Stimulated activated CD8-positive, alpha-beta memory T cell treated with anti-CD3 and anti-CD28 coated beads, Interleukin-7, amount 100 ng/mL, for 1 hour (primary cell): ENCODE measurements at places on chromosomes 5 and 9.

- DNase-seq = no peak
These were observed 372.2 kb downstream of the TMEM232 start for GRCh38 chr5:110354311-110354710.

GRCh38 chr5:137627706-137628105, 108.2 kb downstream of the KLHL3 start:
- no peak for DNase-seq

- no peak for DNase-seq
These were observed 52.7 kb downstream of the NDUFAF2 start for GRCh38 chr5:60997721-60998120.

DNA sequence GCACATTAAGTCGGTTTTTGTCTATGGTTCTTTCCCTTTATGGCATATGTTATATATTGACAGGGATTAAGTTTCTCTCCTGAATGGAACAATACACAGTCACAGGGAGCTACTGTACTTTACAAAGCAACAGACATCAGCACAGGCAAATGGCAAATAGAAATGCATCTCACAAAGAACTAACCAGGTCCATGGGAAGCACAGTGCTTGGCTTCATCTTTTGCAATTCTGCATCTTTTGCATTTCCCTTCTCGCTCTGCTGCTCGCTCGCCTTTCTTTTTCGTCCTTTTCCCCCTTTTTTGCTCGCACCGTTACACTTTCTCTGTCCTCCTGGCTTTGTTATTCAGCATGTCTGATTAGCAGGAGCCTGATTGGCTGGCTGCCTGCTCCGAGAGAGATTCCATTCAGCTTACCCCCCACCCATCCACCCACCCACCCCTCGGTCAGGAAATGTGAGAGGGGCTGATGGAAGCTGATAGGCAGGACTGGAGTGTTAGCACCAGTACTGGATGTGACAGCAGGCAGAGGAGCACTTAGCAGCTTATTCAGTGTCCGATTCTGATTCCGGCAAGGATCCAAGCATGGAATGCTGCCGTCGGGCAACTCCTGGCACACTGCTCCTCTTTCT, at the start of gene ADAMTSL1:
Gene ADAMTSL1, plus strand, starts transcription at position 502 of the 628 bp plus-strand sequence. Its CDS starts 80 bp downstream, at position 582.
- DNase-seq = no peak

DNA sequence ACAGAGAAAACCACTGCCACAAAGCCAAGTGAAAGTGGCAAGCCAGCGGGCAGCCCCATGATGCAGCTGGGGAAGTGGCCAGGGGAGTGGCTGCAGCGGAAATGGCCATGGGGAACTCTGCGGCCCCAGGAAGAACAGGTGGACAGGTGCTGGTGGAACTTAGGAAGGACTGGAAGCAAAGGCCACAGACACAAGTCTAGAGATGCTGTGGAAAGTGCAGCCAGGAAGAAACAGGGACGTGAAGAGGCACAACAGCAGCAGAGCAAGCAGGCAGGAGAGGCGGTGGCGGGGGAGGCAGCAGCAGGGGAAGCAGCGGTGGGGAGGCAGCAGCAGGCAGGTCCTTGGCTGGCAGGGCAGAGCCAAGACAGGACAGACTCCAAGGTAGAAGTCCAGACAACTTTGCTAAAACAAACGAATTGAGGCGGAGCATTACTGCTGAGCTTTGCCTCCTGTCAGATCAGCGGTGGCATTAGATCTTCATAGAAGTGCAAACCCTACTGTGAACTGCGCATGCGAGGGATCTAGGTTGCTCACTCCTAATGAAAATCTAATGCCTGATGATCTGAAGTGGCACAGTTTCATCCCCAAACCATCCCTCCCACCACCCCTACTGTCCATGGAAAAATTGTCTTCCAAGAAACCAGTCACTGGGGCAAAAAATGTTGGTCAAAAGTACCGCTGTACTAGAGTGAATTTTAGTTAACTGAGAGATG, 11.8 kb downstream of the SURF6 start:
- no peak for DNase-seq

DNA sequence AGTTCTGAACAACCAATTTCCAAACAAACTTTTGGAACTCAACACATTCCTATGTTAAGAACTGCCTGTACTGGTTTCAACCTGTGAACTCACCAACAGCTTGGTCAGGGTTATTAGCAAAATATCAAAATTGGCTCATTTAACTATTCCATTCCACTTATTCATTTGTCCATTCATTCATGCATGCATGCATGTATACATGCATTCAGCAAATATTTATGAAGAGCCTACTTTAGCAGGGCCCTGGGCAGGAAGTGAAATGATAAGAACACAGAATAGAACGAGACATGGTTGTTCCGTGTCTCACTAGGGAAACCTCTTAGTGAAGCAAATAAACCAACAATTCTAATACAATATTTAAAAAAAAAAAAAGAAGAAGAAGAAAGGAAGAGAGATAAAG, 107.4 kb downstream of the GLIS3 start:
- no peak for DNase-seq

DNA sequence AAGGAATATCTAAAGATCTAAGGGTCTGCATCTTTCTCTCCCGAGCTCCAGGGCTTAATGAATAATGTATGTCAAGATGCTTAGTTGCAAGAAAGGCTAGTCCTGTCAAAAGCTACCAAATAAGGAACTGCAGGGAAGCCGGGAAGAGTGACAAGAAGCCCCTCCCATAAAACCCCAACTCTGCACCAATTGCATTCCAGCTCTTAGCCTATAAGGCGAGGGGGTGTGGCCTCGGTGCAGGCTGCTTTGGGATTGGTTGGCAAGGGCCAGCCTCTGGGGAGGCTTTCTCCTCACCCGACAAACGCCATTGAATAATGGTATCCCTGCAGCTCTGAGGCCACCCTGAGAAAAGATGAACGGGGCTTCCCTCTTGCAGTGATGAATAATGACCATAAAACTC, 416.9 kb downstream of the RAB3C start:
- DNase-seq = no peak

GRCh38 chr5:144205141-144205551, 34.5 kb downstream of the KCTD16 start:
- DNase-seq = no peak

- no peak for DNase-seq
These were observed 6.7 kb upstream of the ANKRD18B start for GRCh38 chr9:33517373-33517772.

DNA sequence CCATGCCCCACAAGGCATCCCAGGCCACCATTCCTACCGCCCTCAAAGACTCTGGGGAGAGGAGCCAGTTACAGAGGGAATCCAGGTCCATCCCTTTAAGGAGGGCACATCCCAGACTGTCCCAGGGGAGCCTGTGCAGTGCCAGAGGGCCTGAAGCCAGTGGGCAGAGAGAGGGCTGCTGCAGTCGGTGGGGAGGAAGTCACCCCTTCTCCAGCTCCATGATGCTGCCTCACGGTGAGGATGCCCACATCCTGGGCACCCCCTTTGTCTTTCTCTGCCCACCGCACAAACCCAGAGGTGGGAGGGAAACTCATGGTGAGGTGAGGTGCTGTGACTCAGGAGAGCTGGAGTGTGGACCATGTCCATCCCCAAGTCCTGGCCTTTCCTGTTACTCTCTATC, 26.2 kb upstream of the ANKRD33B start:
- DNase-seq = no peak

- no peak for DNase-seq
These were observed 56.9 kb upstream of the STXBP1 start for GRCh38 chr9:127554966-127555839.

- DNase-seq = no peak
These were observed 97.2 kb upstream of the BASP1 start for GRCh38 chr5:17120209-17120608.

GRCh38 chr9:112720113-112720780, 2.3 kb upstream of the INIP start:
- DNase-seq = no peak

DNA sequence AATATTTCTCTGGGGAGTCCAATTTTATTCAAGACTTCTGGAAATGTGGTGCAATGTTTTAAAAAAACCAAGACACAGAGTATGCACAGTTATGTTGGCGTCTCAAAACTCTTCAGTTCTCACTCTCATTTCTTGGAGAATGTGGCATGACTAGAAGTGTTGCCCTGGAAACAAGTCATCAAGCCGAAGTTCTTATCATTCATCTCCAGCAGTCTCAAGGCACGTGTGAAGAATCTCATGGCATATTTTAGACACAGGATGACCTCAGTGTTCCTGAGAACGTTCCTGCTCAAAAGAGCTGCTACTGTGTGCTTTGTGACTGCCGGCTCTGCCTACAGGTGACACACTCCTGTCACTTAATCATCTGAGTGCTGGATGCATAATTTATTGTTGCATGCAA, 147.4 kb upstream of the IRX4 start:
- no peak for DNase-seq

GRCh38 chr5:133739181-133739780, 126.9 kb upstream of the FSTL4 start:
- DNase-seq = no peak

GRCh38 chr9:133813749-133814585, 75.8 kb upstream of the SARDH start:
- DNase-seq = no peak

- no peak for DNase-seq
These were observed 69.0 kb upstream of the SLC12A2 start for GRCh38 chr5:128014578-128014977.

GRCh38 chr9:110125207-110125751, 82.7 kb downstream of the C9orf152 start:
- no peak for DNase-seq

DNA sequence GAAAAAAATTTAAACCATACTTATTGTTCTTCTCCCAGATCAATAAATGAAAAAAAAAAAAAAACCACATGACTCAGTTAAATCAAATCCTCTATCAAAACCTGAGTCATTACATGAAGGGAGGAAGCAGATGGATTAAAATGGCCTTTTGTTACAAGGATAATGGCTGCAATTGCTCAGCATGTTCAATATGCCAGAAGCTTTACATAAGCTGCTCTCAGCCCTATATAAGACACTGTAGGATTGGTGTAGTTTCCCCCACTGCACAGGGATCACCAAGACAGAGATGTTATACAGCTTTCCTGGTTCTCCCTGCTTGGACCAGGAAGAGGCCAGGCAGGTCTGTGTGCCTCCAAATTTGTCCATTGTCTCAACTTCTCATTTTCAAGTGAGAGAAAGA, 101.6 kb upstream of the MAP1B start:
- no peak for DNase-seq

- no peak for DNase-seq
These were observed 44.5 kb downstream of the AMBP start for GRCh38 chr9:114033397-114034103.

DNA sequence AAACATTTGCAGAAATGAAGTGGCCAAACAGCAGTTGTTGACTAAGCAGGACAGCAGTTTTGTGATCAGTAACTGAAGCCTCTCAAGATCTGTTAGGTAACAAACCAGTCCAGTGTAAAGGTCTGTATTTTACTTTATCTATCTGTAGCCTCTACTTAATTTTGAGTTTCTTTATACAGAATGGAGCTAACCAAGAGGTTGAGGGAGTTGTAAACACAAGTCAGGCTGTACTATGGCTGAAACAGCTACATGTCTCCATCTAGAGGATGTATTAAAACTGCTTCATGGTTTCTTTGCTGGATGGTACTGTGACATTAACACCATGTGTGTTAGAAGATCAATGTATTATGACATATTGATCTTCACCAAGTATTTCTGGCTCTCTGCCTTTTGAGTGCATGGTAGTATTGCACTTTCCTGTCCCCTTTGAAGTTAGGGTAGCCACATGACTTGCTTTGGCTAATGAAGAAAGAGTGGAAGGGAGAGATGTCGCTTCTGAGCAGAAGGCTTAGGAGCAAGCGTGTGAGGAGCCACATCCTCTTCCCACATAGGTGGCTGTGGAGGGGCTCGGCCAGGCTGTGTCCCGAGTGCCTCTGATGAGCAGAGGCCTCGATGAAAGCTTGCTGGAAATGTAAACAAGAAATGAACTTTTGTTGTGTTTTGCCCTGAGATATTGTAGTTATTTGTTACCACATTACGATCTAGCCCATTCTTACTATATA, 105.6 kb upstream of the PCA3 start:
- DNase-seq = no peak

DNA sequence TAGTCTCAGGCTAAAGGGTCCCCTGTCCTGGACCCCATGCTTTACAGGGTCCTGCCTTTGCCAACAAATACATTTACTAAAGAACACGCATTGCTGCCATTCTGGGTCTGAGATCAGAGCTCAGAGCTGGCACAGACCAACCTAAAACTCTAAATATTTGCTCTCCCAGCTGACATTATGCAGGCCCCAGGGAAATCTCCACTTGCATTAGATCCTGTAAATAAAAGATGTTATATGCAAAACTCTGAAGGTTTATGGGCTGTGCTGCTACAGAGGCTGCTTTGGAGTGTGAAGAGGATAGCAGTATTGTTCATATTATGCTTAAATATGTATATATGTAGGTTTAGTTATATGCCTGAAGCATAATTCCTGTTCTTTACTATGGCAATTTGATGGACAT, 35.9 kb upstream of the RANBP3L start:
- no peak for DNase-seq

GRCh38 chr9:76761448-76761847, 2.8 kb upstream of the PCA3 start:
- DNase-seq = no peak

- DNase-seq = no peak
These were observed 328.8 kb upstream of the BRINP1 start for GRCh38 chr9:119697996-119698395.

- no peak for DNase-seq
These were observed 150.1 kb downstream of the OSTF1 start for GRCh38 chr9:75238311-75238976.

GRCh38 chr9:33135470-33135958, 31.6 kb downstream of the B4GALT1 start:
- no peak for DNase-seq

GRCh38 chr5:84113246-84114105, 271.2 kb downstream of the EDIL3 start:
- DNase-seq = no peak

GRCh38 chr5:37658440-37658839, 181.4 kb downstream of the GDNF start:
- no peak for DNase-seq

GRCh38 chr5:848671-849111, 2.1 kb downstream of the ZDHHC11 start:
- no peak for DNase-seq

GRCh38 chr9:68741704-68742332, 36.8 kb downstream of the PIP5K1B start:
- no peak for DNase-seq

- DNase-seq = no peak
These were observed 166.4 kb downstream of the GADD45G start for GRCh38 chr9:89771205-89771604.

DNA sequence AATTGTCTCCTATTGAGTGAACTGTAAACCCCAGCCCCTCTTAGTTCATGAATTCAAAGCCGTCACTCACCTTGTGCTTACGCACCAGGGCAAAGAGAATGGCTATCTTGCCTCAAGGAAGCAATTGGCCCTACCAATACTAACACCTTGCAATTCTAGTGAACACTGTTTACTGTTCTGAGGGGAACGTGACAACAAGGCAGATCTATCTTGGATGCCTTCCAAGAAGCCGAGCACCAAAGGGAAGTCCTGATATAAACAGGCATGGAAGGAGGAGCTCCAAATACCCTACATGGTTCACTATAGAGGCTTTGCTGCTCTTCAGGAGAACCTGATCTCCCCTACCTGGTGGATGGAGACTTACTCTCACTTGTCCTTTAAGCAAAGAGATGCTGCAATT, 1.7 kb upstream of the PLPPR1 start:
- no peak for DNase-seq
